ENCODE measurements at places on chromosomes 7 and 10.
A peak's percentile ranks its signal among the peaks of the same experiment; 100 is the strongest.

DNA sequence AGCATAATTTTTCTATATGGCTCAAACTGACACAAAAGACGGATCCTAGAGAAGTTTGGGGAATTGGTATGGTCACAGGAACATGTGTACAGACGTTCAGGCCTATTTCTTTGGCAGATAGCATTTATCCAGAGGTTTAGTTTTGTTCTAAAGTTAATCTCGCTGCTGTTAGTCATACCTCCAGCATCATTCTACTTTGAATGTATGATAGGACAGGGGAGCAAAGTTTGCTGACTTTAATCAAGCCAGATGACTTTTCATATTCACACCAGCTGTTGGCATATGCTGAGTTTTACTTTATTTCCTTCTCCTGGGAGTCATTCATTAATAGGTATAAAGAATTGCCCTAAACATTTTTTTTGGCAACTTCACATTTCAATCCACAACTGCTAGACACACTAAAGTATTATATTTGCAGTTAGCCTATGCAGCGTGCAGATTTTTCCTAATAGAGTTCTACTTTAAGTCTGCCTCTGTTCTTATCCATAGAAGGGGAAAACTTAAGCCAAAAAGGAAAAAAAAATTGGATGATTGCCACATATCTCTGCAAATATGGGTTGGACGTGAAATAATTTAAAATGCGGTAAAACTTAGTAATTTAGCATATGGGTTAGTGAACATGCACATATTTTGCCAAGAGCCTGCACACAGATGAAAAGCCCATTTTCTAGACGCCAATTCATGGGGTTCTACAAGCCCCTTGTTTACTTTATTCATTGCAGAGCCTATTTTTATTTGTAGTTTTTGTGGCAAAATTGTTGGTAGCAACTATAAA lies 213.1 kb downstream of the C7orf25 start:
- no peak for DNase-seq

GRCh38 chr10:116073001-116073400 lies 200.0 kb downstream of the GFRA1 start:
- peak; percentile 20 for DNase-seq

GRCh38 chr10:104614245-104614831 lies 26.8 kb upstream of the SORCS3 start:
- DNase-seq = peak; percentile 33

- DNase-seq = no peak
These were observed 465 bp upstream of the TRIM24 start for GRCh38 chr7:138459413-138460175.

GRCh38 chr10:119450606-119451299 lies 91.8 kb downstream of the RGS10 start:
- peak; percentile 21 for DNase-seq

- peak; percentile 100 for DNase-seq
These were observed 481.5 kb upstream of the AKR1E2 start for GRCh38 chr10:4344492-4344994.

DNA sequence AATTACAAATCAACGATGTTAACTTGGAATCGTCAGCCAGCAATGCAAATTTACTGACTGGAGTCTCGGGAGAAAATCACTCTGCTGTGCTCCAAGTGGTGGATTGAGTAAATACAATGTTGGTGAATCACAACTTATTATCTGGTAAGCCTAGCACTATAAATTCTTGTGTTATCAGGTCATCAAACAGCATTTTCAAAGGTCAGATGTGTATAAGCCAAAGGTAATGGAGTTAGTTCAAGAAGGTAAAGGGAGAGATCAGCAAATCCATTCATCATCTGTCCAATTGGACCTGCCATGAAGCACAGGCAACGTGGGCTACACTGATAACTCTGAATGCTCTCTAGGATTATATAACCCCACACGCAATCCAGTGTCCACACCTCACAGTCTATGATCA lies 13.9 kb downstream of the CUBN start:
- peak; percentile 66 for DNase-seq

DNA sequence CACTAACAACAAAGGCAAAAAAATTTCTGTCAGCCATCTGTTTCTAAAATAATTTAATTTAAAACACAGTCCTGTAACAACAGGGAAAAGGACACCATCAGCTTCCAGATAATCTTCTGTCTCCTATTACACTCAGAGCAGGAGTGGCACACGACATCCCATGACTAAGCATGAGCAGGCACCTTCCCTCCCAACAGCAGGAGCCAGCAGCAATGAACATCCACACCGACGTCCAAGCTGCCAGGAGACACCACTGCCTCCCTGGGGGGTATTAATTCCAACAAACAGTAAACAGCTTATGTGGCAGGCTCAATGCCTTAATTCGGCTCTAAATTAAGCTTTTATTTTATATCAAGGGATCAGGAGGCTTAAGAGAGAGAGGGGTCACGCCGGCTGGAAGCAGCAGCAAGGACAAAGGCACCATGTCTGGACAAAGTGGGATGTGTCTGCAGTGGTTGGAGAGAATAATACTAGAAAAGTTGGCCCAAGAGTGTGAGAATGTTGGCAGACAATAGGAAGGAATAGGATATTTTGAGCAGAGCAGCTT lies 45.7 kb downstream of the KIAA1549 start:
- DNase-seq = peak; percentile 83

DNA sequence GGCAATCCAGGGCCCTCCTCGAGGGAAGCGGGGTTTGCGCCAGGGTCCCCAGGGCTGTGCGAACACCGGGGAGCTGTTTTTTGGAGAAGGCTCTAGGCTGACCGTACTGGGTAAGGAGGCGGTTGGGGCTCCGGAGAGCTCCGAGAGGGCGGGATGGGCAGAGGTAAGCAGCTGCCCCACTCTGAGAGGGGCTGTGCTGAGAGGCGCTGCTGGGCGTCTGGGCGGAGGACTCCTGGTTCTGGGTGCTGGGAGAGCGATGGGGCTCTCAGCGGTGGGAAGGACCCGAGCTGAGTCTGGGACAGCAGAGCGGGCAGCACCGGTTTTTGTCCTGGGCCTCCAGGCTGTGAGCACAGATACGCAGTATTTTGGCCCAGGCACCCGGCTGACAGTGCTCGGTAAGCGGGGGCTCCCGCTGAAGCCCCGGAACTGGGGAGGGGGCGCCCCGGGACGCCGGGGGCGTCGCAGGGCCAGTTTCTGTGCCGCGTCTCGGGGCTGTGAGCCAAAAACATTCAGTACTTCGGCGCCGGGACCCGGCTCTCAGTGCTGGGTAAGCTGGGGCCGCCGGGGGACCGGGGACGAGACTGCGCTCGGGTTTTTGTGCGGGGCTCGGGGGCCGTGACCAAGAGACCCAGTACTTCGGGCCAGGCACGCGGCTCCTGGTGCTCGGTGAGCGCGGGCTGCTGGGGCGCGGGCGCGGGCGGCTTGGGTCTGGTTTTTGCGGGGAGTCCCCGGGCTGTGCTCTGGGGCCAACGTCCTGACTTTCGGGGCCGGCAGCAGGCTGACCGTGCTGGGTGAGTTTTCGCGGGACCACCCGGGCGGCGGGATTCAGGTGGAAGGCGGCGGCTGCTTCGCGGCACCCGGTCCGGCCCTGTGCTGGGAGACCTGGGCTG lies 26.0 kb downstream of the PRSS2 start:
- no peak for DNase-seq

DNA sequence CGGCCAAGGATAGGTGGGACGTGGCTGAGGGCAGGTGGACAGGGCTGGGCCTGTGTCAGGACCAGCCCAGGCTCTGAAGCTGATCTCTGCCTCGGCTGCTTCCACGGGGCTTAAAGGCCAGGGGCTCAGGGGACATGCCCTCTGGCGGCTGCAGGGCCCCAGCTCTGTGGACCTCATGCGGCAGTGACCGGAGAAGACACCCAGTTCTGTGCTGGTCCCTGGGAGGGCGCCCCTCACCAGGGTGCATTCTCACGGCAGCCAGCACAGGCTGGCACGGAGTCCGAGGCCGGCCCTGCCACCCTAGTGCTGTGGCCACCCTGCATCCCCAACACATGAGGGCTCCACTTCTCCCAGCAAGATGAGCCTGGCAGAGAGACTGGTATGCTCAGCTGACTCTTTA lies 30.3 kb downstream of the YKT6 start:
- no peak for DNase-seq

DNA sequence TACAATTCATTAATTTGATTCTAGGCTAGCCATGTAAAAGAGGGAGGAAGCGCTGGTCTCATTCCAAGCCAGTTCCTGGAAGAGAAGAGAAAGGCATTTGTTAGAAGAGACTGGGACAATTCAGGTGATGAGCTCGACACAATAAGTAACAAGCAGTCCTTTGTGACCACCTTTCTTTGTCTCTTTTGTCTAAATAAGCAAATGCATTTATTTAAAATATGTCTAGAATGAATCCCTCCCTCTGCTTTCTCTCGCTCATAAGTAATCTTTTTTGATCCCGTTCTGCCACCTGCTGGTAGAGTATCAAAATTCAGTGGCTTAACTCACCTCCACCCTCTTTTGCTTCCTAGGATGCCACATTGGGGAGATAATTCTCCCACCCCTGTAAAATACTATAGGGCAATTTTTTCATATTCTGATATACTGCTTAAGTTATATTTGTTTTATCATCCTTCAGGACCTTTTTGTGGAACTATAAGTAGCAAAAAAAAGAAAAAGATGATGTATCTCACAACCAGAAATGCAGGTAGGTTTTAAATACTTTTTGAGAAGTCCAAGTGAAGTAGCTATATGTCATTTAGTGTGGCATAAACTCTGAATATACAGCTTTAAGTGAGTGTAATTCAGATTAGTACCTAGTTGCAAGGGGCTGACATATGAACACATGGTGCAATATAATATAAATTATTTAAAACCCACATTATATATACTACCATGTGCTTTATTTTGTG lies 91.5 kb downstream of the GSDME start:
- peak; percentile 49 for DNase-seq

DNA sequence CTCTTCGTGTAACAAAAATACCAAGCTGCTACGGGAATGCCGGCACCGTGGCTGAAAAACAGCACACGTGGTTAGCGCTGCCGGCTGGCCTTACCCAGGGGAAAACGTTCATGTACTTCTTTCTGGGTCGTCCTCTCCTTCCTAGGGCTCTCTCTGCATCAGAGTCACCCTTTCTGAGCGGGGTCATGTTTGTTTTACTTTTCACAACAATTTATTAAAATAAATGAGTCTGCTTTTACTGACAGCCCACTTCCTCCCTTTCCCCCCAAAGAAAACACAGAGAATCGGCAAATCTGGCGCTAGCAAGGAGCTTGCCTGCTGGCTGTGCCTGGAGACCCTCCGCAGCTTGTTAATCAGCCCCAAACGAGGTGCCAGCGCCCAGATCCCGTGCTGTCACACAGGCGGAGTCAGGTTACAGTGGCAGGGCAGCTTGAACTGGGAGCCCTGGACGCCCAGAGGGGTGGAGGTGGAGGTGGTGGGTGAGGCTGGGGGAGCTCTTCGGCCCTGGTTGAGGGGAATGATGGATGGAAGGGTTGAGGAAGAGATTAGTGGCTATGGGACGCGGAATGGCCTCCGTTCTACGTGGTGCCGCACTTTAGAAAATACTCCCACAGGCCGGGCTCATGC lies 162.2 kb upstream of the TNS3 start:
- DNase-seq = peak; percentile 41

GRCh38 chr10:8502573-8502972 lies 448.1 kb downstream of the GATA3 start:
- DNase-seq = no peak

DNA sequence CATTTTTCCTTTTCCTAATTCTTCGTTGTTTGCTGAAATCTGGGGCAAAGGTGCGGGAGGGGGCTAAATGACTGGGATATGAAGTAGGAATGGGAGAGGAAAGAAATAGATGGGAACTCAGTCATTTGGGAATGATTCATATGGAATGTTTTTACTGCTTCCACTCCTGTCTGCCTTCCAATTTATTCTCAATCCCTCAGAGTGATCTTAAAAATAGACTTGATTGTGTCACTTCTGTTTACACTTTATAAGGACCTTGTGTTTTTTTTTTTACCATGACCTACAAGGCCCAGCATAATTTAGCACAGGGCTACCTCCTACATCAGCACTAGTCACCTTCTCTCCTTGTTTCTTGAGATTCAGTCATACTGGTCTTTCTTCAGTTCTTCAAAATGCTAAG lies 97.9 kb downstream of the PTEN start:
- peak; percentile 94 for DNase-seq

DNA sequence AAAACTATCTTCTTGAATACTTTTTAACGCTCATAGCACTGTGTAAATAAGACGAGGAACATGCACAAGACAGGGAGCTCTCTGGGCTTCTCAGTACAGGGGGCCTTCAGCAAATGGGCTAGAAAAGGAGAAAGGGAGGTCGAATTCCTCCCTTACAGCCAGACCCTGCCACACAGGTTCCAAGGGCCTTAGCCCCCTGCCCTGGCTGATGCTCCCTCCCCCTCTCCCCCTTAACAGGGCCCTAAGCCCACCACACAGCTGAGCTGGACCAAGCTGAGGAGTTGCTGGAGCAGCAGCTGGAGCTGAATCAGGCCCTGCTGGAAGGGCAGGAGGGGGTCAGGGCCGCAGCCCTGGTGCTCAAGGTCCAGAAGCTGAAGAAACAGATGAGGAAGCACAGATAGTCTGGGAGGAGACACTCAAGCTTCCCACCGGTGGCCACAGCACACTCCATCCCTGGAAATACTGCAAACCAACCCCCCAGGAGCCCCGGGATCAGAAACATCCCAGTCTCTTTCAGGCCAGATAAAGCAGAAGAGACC lies 153.9 kb downstream of the SNX13 start:
- DNase-seq = no peak

- no peak for DNase-seq
These were observed 75.9 kb downstream of the HIBADH start for GRCh38 chr7:27586825-27587224.
